ENCODE measurements at places on chromosomes 2 and 18.
A peak's percentile ranks its signal among the peaks of the same experiment; 100 is the strongest.

GRCh38 chr2:65432227-65433190 is at the start of gene SPRED2:
SPRED2 (minus strand) TSS chr2:65432599; CDS start chr2:65431987, 612 bp downstream.
- peak; percentile 88 for DNase-seq

DNA sequence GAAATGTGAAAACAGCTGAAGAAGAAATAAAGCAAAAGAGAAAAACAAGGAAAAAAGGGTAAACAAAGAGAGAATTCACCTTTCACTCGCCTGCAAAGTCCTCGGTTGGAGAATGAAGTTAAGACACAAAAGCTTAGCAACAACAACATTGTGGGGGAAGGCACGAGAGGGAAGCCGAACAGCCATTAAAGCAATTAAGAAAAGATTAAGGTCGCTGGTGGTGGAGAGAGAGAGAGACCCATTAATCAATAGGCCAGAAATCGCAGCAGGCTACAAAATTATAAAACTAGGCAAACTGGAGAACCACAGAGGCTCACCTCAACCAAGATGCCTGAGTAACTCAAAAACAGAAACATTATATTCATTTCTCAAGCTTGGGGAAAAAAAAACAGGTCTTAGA is 120.0 kb upstream of the SIX3 start:
- no peak for DNase-seq

- no peak for DNase-seq
These were observed 18.7 kb downstream of the MAPRE3 start for GRCh38 chr2:26989156-26989555.

DNA sequence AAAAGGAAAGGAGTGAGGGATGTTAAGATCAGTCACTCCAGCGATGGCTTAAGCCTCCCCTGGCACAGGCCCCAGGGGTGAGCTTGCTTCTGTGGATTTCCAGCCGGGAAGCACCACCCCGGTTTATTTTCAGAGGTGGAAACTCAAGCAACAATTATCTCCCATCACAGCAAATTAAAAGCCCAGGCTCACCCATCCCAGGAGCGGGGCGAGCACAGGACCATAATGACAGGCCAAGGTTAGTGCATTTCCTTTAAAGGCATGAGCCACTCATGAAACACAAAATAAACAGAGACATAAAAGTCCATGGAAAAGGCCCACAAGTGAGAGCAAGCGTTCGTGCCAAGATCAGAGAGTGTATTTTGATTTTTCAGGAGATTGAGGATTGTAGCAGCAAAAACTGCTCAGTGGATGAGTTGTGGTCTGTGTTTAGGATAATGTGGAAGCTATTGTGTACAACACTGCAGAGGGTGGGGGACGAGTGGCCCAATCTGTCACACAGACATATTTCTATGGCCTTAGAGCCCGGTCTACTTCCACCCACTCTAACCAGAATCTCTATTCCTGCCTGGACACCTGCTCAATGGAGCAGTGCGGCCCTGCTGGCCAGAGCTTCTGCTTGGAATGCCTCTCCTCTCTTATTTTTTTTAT is 111.4 kb upstream of the CDC42EP3 start:
- no peak for DNase-seq

- no peak for DNase-seq
These were observed 245.3 kb downstream of the STK39 start for GRCh38 chr2:168002021-168002553.

DNA sequence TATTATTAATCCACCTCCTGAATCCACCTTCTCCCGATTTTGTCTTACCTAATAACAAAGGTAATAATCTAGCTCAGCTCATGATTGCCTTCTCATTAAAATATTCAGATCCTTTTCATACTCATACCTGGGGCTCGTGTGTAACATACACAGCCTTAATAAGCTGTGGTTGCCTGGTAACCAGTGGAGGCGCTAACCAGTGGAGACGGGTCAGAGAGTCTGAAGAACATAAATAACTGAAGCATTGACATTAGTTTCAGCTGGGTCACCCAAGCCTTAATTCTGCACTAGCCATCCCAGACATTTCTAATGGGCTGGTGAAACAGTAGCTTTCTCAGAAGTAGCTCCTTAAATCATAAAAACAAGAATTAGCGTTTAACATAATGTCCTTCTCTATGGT is 14.8 kb upstream of the DTNA start:
- DNase-seq: no peak

DNA sequence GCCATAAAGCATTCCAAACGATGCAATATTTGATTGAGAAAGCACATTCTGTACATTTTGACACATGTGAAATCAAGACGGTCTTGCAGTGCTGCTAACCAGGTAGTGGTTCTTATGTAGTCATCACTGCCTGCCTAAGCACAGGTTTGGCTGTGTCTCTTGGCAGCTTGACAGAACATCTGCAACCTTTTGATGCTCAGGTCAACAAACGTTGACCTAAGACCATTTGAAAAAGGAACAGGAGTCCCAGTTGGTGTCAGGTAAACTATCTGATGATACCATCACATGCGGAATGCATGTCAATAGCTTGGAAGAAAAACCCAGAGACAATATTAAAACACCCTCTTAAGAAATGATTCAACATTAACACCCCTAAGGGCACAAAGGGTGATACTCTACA is 80.7 kb downstream of the L3MBTL4 start:
- DNase-seq: no peak

- DNase-seq: no peak
These were observed 2.6 kb downstream of the ANO7 start for GRCh38 chr2:241191081-241191480.

DNA sequence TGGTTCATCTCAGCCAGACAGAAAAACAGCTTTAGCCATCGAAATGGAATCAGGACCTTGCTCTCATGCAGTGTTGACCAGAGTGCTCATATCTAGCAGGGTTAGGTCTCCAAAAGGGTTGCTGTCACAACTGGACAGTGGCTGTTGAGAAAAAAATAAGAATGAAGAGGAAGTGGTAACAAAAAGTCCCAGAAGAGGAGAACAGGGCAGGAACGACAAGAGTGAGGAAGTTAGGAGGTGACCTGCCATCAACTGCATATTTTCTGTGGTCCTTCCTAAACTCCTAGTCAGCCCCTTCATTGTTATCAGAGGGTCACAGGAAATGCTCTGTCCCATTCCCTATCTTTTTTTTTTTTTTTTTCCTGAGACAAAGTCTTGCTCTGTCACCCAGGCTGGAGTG is 188.1 kb upstream of the LINC00305 start:
- DNase-seq: no peak

DNA sequence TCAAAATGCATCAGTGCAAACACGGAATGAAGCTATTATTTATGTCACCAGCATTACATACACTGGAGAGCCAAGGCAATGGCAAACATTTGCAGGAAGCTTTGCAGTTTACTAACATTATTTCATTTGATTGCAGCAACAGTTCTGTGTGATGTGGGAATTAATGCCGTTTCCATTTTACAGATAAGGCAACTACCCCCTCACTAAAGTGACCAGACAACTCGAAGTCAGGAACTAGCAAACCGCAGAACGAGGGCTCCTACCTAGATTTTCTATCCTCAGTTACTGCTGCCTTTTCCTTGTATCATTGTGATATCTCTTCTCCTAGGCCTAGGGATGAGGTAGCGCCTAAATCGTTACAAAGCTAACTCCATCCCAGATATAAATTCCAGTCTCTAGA is 85.5 kb downstream of the COLEC12 start:
- DNase-seq: no peak

DNA sequence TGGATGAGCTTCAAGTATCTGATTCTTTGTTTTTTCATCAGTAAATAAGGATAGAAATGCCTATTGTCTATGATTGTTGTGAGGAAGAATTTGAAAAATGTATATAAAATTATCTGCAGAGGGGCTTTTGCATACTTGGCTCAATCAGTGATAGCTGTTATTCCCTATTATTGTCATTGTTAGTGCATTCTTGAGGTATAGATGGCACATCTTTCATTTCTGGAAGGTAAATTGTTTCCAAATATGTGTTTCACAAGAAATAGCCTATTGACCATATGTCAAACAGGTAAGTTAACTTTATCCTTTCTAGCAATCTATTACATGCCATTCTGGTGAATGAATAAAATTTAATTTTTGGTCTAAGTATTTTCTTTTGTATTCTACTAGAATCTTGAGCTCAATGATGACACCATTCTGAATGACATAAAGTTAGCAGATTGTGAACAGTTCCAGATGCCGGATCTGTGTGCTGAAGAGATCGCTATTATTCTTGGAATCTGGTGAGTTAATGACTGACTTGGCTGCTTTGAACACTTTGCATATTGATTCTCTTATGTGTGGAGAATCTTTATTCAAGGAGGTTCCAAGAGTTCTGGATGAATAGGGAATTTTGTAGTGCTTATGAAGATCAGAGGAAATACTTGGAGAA is 44.2 kb downstream of the TTC27 start:
- DNase-seq: no peak

DNA sequence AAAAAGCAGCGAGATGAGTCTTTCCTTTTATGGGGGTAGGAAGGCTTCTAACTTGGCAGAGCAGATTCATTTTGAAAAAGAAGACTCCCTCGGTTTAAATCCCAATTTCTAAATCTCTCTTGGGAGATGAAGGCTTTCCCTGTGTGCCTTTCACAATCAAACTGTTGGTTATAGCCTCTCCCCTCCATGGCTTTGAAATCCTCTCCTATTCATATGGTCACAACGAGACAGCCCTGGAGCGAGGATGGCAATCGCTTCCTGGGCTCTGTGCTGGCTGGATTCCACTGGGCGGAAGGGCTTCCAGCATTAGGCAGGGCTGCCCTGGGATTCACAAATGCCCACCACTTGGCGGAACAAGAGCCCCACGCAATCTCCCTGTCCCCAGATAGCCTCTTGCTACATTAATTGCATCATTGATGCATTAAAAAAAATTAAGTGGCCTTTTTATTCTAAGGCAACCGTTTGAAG is 1.6 kb downstream of the CAVIN2 start:
- DNase-seq: no peak

- no peak for DNase-seq
These were observed 82.0 kb downstream of the RRM2 start for GRCh38 chr2:10204326-10205161.

GRCh38 chr2:45334205-45334604 is 276.9 kb downstream of the SRBD1 start:
- no peak for DNase-seq

DNA sequence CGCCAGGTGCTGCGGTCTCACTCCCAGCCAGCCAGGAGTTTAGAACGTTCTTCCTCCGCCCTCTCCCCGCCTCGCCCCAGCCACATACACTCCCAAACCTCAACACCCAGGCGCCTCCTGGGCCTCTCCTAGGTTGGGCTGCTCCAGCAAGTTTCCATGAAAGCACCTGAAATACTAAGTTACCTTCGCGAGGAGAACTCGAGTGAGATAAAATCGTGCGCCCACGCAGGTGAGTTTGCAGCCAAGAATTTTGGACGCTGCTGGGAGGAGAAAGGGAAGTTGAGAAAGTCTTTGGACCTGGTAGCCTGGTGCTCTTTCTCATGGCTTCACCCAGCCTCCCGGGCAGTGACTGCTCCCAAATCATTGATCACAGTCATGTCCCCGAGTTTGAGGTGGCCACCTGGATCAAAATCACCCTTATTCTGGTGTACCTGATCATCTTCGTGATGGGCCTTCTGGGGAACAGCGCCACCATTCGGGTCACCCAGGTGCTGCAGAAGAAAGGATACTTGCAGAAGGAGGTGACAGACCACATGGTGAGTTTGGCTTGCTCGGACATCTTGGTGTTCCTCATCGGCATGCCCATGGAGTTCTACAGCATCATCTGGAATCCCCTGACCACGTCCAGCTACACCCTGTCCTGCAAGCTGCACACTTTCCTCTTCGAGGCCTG is at the start of gene GPR39:
TSS of gene GPR39 (plus strand) at position 83 of the 673 bp plus-strand sequence.
- no peak for DNase-seq

DNA sequence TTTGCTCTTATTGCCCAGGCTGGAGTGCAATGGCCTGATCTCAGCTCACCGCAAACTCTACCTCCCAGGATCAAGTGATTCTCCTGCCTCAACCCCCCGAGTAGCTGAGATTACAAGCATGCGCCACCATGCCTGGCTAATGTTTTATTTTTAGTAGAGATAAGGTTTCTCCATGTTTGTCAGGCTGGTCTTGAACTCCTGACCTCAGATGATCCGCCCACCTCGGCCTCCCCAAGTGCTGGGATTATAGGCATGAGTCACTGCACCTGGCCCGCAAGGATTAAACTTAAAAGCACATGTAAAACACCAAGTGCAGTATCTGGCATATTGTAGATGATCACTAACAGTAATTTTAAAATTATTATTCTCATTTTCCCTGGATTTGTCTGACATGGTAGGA is 72.9 kb downstream of the C1QL2 start:
- no peak for DNase-seq

DNA sequence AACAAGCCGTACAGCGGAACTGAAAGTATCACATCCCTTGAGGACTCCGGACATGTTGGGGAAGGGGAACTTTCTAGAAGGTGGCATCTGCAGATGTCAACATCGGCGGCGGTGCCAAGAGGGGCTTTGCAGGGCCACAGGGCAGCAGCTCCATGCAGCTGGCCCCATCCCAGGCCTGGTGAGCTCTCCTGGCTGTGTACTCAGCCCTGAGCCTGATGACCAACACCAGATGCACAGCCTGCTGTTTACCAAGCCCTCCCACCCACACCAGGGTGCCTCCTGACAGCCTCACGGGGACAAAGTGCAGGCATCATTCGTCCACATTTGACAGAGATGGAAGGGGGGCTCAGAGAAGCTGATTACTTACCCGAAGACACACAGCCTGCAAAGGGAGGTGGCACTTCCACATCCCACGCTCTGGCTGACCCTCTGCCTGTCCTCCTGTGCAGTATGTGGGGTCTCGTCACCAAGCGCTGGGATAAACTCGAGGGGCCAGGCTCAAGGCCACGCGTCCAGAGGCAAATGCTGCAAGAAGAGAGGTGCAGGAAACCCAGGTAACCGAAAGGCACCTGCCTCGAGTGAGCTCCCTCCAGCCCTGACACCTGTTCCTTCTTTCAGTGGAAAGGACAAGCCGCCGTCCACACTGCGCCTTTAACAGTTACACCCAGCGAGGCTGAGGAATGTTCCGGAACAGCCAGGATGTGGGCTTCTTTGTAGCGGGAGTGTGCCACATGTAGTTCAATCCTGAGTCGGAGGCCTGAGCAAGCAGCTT is 69.0 kb upstream of the ASAP2 start:
- DNase-seq: no peak

- DNase-seq: peak; percentile 58
These were observed 905 bp upstream of the IAH1 start for GRCh38 chr2:9473308-9473984.

DNA sequence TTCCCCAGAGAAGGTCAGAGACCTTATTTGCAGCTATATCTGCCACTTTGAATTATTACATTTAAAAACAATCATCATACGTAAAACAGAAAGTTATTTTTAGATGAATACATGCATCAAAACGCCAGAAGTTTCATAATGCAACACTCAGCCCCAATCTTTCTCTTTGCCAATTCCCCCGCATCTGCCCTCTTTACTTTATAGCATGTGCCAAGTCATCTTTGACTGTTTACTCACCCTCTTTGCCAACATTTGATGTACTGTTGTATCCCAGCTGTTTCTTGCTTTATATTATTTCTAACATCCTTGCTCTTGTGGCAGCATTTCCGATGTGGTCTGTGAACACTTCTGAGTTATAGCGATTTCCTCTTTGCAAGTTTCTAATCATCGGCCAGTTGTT is 86.2 kb downstream of the CRIM1 start:
- no peak for DNase-seq

Measured in G401 (cell line).